ENCODE measurements at places on chromosomes 13 and 19. TPM values are rescaled to one million over a fixed set of nuclear protein-coding genes. Genes with fewer than 3 reads are reported as not detected.

GAMT gene
- 29.8 TPM for total RNA-seq

NUP58 gene
- total RNA-seq = 15.1 TPM

POP4 gene
- total RNA-seq = 81.9 TPM

ATP4A gene
- total RNA-seq = not detected

ZNF816 gene
- 8.8 TPM for total RNA-seq

ATP8A2 gene
- total RNA-seq = under 0.01 TPM

CLEC4M gene
- not detected for total RNA-seq

ZIM2 gene
- total RNA-seq = not detected

COMP gene
- 2.0 TPM for total RNA-seq

RXFP2 gene
- total RNA-seq = not detected

All from smooth muscle cell of the coronary artery (primary cell).